ENCODE measurements at places on chromosomes 5 and 9. TPM values are rescaled to one million over a fixed set of nuclear protein-coding genes. Genes with fewer than 3 reads are reported as not detected.

GRCh38 chr9:74463825-74464224 lies 33.3 kb upstream of the RORB start:
- no peak for DNase-seq

GRCh38 chr5:140224658-140225057 lies 49.7 kb downstream of the CYSTM1 start:
- no peak for DNase-seq

- DNase-seq = no peak
Observed at GRCh38 chr5:17355586-17356346, 138.3 kb downstream of the BASP1 start.

ARID3C gene
- not detected for total RNA-seq

PTGR1 gene
- total RNA-seq = 0.94 TPM

SLC6A18 gene
- total RNA-seq = not detected

IL3 gene
- total RNA-seq = not detected

CCDC69 gene
- total RNA-seq = 110 TPM

RAI14 gene
- total RNA-seq = not detected

SLC36A3 gene
- not detected for total RNA-seq

LSM11 gene
- total RNA-seq = 6.1 TPM

PCA3 gene
- total RNA-seq = not detected

All from activated naive CD8-positive, alpha-beta T cell treated with anti-CD3 and anti-CD28 coated beads, Interleukin-2, amount 10 ng/mL, durations not matched to agents 7 days and 5 days (primary cell).